NCI-H526 (cell line): ENCODE measurements at places on chromosomes 4 and X.

- no peak for DNase-seq
These were observed 27.6 kb downstream of the ANXA5 start for GRCh38 chr4:121669163-121669550.

GRCh38 chrX:12439416-12439815 lies 301.1 kb downstream of the FRMPD4 start:
- no peak for DNase-seq

GRCh38 chr4:129488427-129488826 lies 392.5 kb downstream of the C4orf33 start:
- DNase-seq: no peak

- no peak for DNase-seq
These were observed 113.2 kb downstream of the SPCS3 start for GRCh38 chr4:176432811-176433540.

DNA sequence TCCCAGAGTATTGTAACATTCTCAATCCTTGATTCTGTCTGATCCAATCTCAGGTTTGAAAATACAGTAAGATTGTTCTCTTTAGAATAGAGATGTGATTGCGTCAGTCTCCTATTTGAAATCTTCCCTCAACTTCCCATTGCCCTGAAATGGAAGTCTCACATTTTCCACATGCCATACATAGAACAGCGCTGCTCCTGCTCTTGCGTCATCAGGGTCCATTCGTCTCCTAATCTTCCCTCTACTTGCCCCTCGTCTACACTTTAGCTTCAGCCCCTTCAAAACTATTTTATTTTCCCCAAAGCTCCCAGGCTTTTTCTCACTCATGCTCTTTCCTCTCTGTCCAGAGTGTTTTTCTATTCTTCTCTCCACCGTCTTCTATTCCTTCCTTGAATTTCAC lies 301.7 kb upstream of the MAGEB2 start:
- no peak for DNase-seq

DNA sequence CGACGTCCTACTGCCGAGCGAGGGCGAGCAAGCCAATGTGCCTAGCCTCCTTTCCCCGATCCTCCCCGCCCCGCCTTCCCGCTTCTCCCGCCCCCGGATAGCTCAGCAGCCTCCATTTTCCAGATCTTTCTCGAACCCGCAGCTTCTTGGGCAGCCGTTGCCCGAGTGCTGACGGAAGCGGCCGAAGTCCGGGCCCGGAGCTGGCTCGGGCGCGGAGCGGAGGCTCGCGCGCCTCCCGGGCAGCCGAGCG lies 172 bp upstream of the HSPA4L start:
- DNase-seq: peak; percentile 60

DNA sequence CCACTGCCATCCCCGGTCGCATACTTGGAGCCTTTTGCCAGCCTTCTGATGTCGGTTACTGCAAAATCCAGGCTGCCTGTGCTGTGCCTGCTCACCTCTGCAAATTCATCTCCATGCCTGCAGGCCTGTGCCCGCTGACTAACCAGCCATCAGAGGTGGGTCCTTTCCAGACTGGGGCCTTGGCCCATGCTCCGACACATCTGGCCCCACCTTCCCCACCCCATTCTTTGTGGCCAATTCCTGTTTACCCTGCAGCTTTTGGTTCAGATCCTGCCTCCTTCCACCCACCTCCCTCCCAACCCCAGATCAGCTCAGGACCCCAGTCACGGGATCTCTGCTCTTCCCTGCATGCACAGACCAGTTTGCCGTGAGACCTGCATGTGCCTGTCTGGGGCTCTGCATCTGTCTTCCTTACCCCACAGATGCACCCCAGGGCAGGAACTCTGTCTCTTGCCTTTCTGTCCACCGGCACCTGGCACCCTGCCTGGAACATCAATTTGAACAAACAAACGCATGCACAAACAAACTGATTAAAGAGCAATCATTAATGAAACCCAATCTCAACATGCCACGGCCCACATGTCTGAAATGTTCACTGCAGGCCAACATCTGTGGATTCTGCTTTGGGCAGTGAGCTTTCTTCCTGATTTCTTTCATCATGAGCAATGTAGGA lies 112.8 kb upstream of the PSAPL1 start:
- DNase-seq: no peak

GRCh38 chr4:79325864-79326328 lies at the start of gene NAA11:
NAA11 (minus strand) TSS chr4:79326061; CDS start chr4:79325877, 184 bp downstream.
- no peak for DNase-seq

- no peak for DNase-seq
These were observed 11.1 kb downstream of the TXLNG start for GRCh38 chrX:16797358-16797757.

- DNase-seq: no peak
These were observed 30.9 kb downstream of the NIPAL1 start for GRCh38 chr4:48047421-48047844.
